NCI-H2107 (cell line): ENCODE measurements at places on chromosomes 5 and 9.

DNA sequence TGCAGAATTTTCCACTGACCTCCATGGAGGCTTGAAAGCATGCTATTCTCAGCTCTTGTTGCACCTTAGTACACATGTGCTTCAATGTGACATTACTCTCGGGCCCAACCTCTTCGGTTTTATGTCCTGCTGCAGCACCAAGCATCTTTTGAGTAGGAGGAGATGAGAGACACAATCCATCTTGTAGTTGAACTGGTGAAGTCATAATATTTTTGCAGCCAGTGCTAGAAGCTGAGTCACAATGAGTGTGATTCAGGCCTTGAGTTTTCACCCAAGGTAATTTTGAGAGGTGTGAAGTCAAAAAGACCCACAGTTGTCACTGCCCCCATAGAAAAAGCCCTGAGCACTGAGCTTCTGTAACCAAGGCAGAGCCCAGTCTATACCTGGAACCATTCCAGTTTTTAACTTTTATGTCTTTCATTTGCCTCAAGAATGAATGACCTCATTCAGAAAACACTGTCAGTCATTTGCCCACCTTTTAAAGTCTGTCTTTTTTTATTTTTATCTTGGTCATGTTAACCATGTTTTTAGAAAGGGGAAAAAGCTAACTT lies 117.7 kb downstream of the ZNF462 start:
- no peak for DNase-seq

- no peak for DNase-seq
Observed at GRCh38 chr9:3898461-3899218, 372.8 kb upstream of the RFX3 start.

GRCh38 chr5:142660731-142661130 lies 25.2 kb downstream of the FGF1 start:
- no peak for DNase-seq

DNA sequence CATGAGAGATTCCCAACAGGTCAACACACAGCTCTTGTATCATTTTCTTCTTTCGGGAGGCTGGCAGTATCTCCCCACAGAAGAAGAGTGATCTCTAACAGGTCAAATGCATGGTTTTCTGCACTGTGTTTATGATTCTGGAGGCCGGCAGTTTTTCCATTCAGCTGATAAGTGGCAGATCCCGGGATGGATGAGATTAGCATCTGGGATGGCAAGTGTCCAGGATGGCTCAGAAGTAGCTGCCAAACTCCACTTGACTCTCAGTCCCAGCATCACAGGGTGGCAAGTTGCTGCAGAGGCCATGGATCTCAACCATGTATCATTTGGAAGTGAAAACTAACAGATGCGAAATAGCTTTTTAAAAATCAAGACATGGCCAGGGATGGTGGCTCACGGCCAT lies 97.8 kb upstream of the SLC44A1 start:
- DNase-seq = no peak

- no peak for DNase-seq
Observed at GRCh38 chr5:60487476-60487875, 212.5 kb downstream of the DEPDC1B start.
